ENCODE measurements at places on chromosomes 1 and 21.

GRCh38 chr1:174800876-174801275 lies 198.9 kb upstream of the CACYBP start:
- no peak for DNase-seq

DNA sequence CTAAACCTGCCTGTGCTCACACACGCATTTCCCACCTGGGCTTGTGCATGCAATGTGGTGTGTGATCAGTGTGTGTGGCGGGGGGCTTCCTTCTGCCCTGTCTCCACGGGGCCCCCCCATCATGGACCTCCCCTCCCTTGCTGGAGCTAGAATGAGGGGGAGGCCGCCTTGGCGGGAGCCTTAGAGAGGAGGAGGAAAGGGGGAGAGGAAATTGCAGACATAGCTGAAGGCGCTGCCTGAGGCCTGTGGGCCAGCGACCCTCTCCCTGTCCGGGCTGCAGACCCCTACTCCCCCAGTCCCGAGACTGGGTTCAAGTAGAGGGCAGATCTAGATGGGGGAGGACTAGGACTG lies 883 bp upstream of the EVA1B start:
- no peak for DNase-seq

DNA sequence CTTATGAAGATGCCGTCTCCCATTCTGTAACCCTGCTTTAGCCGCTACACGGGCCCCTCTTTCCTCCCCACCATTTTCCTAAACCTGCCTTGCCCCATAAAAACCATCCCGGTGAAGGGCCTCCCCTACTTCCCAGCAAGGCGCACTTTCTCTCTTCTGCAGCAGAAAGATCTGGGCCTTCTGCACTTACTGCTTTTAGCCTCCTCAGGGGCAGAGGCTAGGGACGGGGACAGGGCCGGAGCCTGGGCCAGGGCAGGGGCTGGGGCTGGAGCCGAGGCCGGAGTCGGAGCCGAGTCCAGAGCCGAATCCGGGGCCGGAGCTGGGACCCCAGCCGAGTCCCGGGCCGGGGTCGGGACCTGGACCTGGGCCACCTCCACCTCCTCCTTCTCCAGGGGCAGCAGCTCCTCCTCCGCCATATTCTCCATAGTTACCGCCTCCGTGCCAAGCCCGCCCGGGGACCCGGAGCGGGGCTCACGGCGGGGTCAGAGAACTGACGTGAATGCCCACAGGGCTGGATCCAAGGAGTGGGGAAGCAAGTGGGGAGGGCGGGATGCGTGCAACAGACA lies 382 bp downstream of the TRMT1L start:
- DNase-seq: peak; percentile 38

- no peak for DNase-seq
These were observed 345 bp downstream of the FTCD start for GRCh38 chr21:46154955-46155513.

DNA sequence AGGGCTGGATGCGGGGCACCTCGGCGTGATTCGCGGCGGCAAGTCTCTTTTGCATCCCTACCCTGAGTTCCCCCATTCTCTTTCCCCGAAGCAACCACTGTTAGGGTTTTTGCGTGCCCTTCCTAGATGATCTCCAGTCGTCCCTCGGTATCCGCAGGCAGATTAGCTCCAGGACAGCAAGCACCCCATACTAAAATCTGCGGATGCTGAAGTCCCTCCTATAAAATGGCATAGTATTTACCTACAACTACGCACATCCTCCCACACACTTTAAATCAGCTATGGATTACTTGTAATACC lies 22.8 kb upstream of the CFAP126 start:
- DNase-seq: no peak

- peak; percentile 69 for DNase-seq
These were observed 5.9 kb upstream of the NUF2 start for GRCh38 chr1:163315773-163316374.

- DNase-seq: no peak
These were observed 28.8 kb downstream of the SHISA4 start for GRCh38 chr1:201917362-201918033.

DNA sequence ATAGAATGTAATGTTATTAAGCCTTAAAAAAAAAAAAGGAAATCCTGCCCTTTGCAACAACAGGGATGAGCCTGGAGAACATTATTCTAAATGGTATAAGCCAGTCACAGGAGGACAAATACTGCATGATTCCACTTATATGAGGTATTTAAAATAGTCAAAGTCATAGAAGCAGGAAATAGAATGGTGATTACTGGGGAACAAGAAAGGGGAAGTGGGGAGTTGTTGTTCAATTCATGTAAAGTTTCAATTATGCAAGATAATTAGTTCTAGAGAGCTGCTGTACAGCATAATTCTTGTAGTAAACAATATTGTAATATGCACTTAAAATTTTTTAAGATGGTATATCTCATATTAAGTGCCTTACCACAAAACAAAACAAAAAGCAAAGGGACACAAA lies 13.2 kb downstream of the FCER1A start:
- DNase-seq: peak; percentile 3

GRCh38 chr1:168498956-168499687 lies 44.7 kb downstream of the XCL2 start:
- no peak for DNase-seq

GRCh38 chr1:182129398-182129797 lies 67.9 kb upstream of the ZNF648 start:
- no peak for DNase-seq

DNA sequence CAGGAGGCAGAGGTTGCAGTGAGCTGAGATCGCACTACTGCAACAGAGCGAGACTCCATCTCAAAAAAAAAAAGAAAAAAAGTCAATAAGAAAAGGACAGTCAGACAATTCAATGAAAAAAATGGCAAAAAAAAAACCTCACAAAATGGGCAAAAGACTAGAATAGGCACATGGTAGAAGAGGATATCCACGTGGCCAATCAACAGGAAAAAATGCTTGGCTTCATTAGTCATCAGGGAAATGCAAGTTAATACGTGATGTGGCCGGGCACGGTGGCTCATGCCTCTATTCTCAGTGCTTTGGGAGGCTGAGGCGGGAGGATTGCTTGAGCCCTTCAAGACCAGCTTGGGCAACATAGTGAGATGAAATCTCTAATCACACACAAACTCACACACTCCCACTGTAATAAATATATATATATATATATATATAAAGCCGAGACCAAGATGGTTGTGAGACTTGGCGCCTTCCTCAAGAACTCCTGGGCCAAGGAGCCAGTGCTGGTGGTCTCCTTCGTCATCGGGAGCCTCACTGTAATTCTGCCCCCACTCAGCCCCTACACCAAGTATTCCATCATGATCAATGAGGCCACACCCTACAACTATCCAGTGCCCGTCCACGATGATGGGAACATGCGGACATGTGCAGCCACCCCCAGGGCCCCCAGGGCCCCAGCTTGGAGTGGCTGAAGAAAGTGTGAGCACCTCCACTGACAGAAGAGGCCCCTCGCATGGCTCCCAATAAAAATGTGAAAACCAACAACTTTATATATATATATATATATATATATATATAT lies 22.9 kb upstream of the LEFTY2 start:
- no peak for DNase-seq

- DNase-seq: no peak
These were observed 551.7 kb downstream of the MATN1 start for GRCh38 chr1:30171537-30172298.

GRCh38 chr1:93680420-93681100 lies 1.1 kb downstream of the BCAR3 start:
- DNase-seq: no peak

DNA sequence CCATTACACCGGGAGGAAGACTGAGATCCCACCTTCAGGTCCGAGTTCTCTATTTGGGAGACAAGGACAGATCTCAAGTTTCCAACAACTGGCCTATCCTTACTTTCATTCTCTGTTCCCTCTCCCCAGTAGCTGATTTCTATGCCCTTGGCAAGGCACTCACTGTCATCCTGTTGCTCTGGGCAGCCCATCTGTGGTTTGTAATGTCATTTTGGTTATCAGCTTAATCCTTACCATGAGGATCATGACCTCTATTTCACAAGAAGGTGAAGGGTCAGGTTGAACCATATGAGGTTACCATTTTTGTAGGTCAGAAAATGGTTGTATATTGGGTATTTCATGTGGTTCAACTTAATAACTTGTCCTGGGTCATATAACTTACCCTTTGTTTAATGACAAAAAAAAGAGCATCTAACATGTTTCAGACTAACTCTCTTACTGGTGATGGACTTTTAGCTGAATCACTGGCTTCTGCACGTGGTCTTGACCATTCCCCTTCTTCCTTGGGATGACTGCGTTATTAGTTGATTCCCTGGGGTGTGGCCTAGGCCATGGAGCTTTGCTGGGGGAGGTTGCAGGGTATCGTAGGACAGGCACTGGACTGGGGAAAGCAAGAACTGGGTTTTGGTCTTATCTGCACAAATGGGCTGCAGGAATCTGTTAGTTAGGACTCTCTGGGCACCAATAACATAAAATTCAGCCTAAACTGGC lies 120.2 kb downstream of the ACTL8 start:
- DNase-seq: no peak

DNA sequence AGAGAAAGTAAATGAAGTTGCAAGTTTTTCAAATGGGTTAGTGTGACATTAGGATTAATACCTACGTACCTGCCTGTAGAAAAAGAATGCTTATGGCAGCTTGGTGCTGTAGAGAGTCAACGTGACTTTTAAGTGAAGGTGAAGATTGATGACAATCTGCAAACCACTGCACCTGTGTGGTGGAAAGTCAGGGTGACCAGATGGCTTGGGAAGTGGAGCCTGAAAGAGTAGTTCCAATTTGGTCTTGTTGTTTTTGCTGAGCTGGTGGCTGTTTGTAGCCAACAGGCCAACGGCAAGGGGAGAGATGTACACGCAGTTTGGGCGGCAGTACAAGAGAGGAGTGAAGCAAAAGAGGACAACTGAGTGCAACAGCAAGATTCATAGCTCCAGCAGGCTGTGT lies 78.1 kb upstream of the JAK1 start:
- no peak for DNase-seq

DNA sequence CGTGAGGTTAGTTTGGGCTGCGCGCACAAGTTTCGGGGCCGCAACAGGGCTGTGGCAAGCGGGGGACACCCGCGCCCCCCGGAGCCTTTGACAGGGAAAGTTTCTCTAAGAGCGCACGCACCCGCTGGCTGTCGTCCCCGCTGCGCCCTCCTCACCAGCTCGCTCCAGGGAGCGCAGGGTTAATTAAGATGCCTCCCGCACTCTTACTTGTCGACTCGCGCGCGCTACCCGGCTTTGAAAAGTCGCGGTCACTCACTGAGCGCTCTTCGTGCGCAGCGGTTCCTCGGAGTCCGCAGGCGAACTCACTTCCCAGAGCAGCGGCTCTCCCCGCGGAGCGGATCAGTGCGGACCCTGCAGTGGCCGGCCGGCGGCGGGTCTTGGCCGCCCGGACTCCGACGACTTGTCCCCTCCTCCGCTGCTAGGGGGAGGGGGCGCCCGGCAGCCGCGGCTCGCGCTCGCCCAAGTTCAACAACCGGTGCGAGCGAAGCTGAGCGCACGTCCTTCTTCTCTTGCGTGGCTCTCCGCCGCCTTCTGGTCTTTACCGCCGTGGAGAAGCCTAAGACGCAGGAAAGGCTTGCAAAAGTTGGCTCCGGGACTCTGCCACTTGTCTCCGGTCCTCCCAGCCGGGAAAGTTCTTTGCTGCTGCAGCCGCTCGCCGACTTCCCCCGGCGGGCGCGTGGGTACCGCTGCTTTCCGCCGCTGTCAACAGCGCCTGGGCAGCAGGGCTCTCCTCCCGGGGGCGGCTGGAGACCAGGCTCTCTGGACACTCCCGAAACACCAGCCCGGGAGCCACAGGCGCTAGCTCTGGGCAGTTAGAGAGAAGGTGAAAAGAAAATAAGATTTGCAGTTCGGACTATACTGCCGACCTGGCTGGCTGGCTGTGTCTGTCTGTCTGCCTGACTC lies 506 bp downstream of the JUN start:
- peak; percentile 33 for DNase-seq

DNA sequence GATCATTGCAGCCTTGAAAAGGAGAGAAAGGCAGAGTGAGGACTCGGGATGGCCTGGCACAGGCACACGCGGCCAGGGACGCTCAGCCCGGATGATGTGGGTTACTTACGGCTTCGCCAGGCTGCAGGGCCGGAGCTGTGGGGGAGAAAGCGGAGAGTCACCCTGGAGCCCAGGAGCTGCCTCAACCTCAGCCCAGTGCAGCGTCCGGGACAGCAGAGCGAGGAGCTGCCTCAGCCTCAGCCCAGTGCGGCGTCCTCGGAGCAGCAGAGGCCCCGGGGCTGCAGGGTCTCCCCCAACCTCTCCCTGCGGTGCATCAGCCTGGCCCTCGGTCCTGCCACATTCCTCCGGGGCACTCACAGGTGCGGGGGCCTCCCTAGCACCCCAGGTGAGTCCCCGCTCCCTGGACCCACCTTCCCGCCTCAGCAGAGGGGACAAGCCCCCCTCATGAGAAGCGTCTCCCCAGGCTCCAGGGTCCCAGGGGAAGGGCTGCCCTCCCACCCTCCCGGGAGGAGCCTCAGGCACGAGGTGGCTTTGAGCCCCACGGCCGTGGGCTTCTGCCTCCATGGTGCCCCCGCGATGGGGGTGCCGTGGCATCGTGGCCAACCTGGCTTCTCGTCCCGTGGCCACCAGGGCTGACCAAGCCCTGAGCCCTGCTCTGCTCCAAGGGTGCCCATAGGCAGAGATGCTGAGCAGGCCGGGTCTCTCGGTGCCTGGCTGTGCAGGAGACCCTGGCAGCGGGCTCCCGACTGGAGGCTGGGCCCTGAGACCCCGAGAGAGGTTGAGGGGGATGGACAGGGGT lies 10.5 kb upstream of the RNF223 start:
- DNase-seq: no peak

DNA sequence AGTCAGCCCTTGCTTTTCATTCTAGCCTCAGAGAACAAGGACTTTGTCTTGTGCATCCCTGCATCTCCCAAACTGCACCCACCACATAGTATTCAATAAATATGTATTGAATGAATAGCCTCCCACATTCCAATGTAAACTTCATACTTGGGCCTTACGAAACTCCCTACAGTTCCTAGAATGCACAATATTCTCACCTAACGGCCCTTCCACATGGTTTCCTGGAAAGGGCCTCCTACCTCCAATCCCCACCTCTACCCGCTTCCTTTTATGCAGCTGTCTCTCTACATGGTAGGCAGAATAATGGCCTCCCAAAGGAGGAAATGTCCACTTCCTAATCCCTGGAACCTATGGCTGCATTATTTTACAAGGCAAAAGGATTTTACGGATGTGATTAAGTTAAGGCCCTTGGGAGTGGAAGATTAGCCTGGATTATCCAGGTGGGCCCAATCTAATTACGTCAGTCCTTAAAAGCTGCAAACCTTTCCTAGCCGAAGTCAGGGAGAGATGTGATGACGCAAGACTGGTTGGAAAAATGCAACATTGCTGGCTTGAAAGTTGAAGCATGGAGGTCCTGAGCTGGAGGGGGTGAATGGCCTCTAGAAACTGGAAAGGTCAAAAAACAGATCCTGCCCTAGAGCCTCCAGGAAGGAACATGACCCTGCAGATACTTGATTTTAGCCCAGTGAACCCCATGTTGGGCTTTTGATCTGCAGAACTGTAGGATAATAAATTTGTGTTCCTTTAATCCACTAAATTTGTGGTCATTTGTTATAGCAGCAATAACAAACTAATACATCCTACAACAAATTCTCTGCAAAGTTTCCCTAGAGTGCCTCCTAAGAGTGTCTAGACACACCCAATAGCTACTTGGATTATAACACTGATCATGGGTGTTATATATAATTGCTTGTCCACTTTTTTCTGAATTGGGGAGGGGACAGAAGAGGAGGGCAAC lies 5.2 kb upstream of the PIK3C2B start:
- no peak for DNase-seq

All from Kasumi-1 (cell line).